ENCODE measurements at places on chromosomes 1 and 21. TPM values are rescaled to one million over a fixed set of nuclear protein-coding genes. Genes with fewer than 3 reads are reported as not detected.

TRAF3IP3 gene
- total RNA-seq: not detected

BRDT gene
- not detected for total RNA-seq

CCDC181 gene
- 0.41 TPM for total RNA-seq

OR2G6 gene
- not detected for total RNA-seq

KIF21B gene
- 3.1 TPM for total RNA-seq

OR2G2 gene
- not detected for total RNA-seq

WDR3 gene
- total RNA-seq: 11.1 TPM

SF3B4 gene
- total RNA-seq: 20.0 TPM

AADACL3 gene
- not detected for total RNA-seq

RPTN gene
- not detected for total RNA-seq

GPR37L1 gene
- total RNA-seq: not detected

GJA9 gene
- not detected for total RNA-seq

DEPDC1 gene
- 2.1 TPM for total RNA-seq

SMIM11 gene
- total RNA-seq: 1.6 TPM

All from glomerular endothelial cell (primary cell).